ENCODE measurements at places on chromosomes 6 and 20.

DNA sequence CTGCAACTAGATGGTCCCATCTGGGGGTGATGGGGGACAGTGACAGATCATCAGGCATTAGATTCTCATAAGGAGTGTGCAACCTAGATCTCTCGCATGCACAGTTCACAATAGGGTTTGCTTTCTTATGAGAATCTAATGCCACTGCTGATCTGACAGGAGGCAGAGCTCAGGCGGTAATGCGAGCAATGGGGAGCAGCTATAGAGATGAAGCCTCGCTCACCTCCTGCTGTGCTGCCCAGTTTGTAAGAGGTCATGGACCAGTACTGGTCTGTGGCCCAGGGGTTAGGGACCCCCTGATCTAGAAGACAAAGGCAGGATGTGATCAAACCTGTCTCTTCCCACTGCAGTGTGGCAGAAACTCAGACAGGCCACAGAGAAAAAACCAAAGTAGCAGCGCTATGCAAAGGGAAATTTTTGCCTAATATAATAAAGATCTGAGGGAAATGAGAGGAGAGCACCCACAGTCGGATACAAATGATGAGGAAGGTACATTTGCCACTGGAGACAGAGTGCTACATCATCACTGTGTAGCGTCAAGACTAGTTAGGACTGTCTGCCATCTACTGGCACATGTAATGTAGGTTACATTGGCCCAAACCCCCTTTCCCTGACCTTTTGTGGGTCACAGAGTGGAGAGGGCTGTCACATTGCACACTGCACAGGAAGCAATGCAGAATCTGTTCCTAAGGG, 4.1 kb upstream of the LY86 start:
- DNase-seq: no peak

DNA sequence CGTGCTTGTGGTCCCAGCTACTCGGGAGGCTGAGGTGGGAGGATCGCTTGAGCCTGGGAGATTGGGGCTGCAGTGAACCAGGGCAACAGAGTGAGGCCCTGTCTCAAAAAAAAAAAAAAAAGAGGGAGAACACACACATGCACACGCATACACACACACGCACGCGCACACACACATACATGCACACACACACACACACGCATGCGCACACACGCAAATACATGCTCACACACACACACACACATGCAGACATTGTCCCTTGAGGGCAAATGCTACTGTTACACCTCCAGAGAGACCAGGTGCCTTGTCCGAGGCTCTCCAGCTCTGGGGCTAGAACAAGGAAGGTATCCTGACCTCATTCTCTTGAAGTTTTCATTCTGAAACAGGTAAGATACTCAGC, 64.5 kb downstream of the RAB44 start:
- no peak for DNase-seq

GRCh38 chr6:119495230-119495683, 145.7 kb upstream of the MAN1A1 start:
- DNase-seq: no peak

DNA sequence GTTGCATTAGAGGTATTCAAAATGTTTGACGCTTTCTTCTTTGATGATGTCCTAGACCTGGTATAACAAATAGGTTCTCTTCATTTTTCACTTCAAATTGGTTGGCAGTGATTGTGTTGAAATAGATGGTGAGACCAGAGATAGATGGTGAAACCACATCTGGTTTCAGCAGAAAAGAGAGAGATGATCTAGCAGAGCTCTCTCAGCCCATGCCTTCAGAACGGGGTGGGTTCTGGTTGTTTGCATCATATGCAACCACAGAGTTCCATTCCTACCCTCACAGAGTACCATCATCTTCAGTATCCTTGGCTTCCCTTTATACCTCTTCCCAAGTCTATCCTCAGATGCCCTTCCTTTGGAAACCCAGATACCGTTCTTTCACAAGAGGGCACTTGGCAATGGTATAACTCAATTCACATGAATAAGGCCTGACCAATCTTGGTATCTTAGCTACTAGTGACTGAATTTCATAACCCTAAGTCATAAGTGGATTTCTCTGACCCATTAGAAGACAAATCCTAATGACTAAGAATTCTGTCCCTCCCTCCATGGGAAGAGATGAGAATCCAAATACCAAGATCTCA, 93.7 kb downstream of the UBE3D start:
- no peak for DNase-seq

- DNase-seq: no peak
Measured at GRCh38 chr20:46967646-46968045, 73.0 kb downstream of the EYA2 start.

DNA sequence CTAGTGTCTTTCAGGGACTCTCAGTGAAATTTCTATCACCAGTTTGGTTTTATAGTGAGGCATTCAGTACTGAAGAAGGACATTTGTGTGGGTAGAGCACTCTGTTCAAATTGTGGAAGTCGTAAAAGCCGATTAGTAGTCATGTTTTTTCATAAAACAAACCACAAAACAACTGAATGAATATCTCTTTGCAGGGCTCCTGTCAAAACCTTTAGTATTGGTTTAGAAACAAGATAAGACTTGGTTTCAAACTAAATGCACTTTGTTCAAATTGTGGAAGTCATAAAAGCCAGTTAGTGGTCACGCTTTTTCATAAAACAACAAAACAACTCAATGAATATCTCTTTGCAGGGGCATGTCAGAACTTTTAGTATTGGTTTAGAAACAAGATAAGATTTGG, 23.8 kb downstream of the ADGRF4 start:
- DNase-seq: no peak

DNA sequence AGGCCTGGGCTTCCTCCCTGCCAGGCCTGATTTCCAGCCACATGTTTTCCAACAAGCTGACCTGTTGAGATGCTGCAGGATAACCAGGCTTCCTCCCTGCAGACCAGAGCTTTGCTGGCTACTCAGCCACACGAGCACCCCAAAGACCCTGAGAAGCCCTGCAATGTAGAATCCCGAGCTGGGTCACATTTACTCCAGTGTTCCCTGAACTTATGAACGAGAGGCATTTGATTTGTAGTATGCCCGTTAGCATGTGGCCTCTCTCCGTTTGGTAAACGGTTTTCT, 4.0 kb downstream of the SIRPA start:
- no peak for DNase-seq

GRCh38 chr6:25928562-25929324, 1.7 kb downstream of the SLC17A2 start:
- no peak for DNase-seq

- DNase-seq: no peak
Measured at GRCh38 chr6:42260396-42260888, 42.8 kb upstream of the MRPS10 start.

- DNase-seq: no peak
Measured at GRCh38 chr20:7497985-7498384, 442.3 kb downstream of the HAO1 start.

- no peak for DNase-seq
Measured at GRCh38 chr6:22308939-22309338, 12.1 kb upstream of the PRL start.

DNA sequence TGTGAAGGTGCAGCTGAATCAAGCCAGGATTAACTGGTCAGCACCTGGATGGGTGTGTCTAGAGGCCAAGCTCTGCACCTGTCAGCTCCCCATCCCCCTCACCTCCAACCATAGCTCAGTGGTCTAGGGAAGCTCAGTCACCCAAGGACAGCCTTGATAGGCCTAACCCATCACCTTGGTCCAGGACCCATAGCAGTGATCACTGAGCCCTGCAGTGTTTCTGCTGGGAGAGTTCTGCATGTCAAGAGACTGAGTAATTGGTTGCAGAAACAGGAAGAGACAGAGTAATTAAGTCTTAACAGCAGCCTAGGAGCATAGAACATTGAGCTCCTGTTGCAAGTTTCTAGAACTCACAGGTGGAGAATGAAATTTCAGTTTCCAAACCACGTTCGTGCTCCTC, 18.7 kb upstream of the RALGAPB start:
- DNase-seq: no peak

DNA sequence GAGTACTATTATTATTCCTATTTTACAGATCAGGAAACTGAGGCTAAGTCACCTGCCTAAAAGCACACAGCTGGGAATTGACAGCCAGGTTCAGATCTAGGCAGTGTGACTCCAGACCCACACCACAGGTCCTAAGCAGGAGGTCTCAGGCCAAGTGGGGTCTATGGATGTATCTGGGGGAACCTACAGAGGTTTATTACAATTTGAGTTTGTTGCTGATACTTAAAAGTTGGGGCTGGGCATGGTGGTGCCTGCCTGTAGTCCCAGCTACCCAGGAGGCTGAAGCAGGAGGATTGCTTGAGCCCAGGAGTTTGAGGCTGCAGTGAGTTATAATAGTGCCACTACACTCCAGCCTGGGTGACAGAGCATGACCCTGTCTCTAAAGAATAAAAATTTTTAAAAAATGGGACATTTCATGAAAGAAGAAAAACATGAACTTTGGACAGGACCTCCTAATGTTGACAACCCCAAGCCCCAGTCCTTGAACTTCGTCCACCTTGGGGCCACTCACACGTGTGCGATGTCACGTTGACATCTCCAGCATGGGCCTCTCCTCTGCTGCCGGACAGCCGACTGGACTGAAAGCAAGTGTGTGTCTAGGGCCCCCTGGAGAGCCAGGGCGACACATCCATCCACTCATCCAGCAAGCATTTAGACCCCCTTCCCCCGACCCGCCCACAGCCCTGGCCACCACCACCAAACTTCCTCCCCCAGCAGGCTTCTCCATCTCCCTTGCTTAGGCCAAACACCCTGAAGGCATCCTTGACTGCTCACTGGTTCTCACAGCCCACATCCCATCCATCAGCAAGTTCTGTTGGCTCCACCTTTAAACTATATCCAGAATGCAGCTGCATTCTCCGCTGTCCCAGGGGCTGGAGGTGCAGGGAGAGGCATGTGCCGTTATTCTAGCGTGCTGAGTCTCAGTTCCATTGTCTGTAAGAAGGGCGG, 40.0 kb downstream of the NOL4L start:
- DNase-seq: no peak

- DNase-seq: no peak
Measured at GRCh38 chr6:157520596-157521361, 139.8 kb downstream of the ZDHHC14 start.

GRCh38 chr6:63864671-63865318, 229.2 kb downstream of the PHF3 start:
- no peak for DNase-seq

- DNase-seq: no peak
Measured at GRCh38 chr6:43900560-43900915, 130.5 kb downstream of the VEGFA start.

GRCh38 chr20:8073024-8073832, 53.7 kb upstream of the TMX4 start:
- no peak for DNase-seq

GRCh38 chr6:142155091-142155490, 8.0 kb downstream of the VTA1 start:
- DNase-seq: no peak

DNA sequence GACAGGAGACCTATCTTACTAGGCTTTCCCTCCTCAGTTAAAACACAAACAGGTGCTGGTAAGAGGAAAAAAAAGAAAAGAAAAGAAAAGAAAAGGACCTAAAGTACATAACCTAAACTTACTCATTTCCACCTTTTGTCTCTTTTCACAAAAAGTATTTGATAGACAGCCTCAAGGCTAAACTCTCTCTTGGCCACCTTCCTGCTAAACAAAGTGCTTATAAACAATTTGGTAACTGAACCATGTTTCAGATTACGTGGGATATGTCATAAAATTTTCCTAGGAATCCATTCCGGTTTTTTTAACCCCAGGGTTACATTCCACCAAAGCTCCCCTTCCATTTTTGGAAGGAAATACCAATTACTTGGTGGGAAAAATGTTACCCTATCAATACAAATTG, 109.0 kb downstream of the PRND start:
- no peak for DNase-seq

GRCh38 chr20:58691773-58692578, 624 bp upstream of the NPEPL1 start:
- no peak for DNase-seq

DNA sequence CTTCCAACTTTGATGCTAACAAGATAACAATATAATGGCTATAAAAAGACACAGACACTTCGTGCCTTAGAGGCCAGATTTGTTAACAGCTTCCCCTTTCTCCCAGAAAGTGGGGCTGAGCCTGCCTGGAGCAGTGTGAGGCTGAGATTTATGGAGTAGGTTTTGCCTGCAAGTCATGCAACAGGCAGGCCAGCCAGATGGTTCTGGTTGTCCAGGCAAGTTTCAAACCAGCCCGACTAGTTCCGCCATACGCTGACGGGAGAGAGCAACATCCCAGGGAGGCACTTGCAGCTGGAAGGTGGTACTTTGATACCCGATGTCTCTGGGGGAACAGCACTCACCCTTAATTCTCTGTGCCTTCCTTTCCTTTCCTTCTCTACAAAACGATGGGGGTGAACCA, 81.3 kb upstream of the NAA20 start:
- no peak for DNase-seq

- DNase-seq: no peak
Measured at GRCh38 chr6:89452281-89452680, 19.3 kb downstream of the ANKRD6 start.

DNA sequence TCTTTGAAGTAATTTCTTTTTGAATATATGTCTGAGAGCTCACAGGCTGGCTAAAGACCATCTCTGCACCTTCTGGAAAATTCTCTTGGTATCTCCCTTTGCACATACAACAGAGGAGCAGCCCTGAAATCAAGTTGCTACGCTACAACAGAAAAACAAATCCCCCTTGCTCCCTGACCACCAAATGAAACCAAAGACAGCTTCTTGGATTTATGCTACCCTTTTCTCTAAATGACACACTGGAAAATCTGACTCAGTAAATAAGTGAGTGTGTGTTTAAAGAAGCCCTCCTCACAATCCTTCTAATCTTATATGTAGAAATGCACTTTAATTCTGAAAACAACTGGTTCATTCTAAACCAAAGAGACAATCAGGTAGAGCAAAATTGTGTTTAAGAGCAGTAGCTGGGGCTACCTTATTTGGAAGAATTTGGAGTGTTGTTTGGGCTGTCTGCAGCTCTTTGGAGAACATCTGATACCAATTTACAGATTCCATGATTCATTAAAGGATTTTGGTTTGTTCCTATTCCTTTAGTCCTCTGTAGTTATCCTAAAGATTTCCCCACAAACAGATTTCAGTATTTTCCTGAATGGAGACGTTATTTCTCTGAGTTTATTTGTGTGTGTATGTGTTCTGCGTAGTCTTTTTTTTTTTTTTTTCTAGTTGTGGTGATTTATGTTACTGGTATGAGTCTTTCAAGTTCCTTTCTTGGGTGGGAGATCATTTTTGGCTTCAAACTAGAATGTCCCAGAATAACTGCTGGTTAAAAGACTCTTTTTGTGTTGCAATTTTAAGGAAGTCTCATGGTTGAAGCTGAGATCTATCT, 36.4 kb upstream of the UTRN start:
- no peak for DNase-seq

DNA sequence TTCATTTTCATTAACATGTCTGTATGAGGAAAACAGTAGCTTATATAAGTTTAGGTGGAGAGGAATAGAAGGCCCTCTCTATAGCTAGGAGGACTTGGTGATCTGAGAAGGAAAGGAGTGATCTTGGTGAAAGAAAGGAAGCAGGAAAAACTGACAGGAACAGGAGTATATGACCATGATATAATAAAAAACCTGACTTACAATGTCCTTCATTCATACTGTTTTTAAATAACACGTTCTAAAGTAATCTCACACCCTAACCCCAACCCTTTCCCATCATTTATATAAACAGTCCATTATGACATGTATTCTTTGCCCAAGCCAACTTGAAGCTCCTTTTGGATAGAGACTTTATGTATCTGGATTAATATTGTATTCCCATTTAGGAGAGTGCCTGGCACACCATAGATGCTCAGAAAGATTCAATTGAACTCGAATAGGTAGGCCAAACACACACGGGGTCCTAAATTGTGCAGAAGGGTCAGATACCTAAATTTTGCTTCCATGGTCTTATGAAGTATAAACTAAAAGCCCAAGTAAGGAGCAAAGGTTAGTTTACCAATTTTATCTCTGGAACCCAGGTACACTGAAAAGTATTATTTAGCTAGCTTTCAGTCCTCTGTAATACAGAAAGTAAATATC, 75.9 kb downstream of the OR2B2 start:
- DNase-seq: no peak
